Stimulated activated CD8-positive, alpha-beta memory T cell treated with anti-CD3 and anti-CD28 coated beads, Interleukin-4, amount 100 ng/mL, for 4 hours (primary cell): ENCODE measurements at places on chromosomes 16 and 17.

GRCh38 chr17:41196068-41196467 is 6.4 kb downstream of the KRTAP9-1 start:
- DNase-seq, result no peak

GRCh38 chr17:8326511-8327302 is 12.9 kb upstream of the ODF4 start:
- no peak for DNase-seq

DNA sequence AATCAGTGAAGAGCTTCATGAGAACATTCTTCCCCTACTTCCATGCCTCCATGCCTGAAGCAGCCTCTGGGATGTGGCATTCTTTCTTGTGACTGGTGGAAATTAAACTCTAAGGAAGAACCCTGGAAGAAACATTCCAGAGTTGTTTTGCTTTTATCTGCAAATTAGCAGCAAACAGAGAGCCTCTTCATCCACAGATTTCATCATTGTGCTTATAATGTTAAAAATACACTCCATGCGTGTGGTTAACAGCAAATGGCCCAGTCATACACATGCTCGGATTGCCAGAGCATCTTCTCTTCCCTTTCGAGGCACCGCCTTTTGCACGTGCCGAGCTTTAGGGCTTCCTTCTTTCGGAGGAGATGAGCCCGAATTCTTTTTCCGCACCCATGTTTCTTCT is 411.3 kb downstream of the SNX29 start:
- no peak for DNase-seq

DNA sequence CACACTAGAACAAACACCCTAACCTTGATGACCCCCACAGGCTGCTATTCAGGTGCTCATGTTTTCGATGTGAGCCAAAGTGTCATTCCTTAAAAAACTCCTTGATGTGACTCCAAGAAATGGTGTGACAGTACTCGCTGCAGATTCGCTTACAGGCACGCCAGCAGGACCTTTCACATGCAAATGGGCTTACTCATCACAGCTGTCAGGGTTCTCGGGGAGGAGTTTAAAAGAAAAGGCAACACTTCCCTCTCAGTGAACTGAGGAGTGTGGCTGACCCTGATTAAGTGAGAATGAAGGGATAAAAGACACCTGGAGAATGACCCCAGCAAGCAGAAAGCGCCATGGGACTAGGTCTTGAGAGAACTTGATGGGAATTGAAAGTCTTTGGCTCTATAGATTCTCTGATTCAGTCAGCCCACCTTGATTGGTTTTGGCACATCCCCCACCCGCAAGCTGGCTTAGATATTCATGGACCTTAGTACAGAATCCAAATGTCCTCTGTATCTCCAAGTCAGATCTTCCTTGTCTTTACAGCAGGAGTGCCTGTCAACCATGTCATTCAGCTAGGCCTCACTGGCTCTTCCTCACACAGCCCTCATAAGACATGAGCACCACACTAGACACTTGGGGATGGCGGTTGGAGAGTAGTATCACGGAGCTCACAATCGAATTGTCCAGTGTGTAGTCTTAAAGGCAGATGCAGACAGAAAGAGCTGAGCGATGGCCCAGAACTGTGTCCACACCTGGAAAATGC is 82.6 kb downstream of the HIC1 start:
- no peak for DNase-seq

GRCh38 chr17:39099663-39100286 is 51.7 kb downstream of the PLXDC1 start:
- DNase-seq, result no peak

DNA sequence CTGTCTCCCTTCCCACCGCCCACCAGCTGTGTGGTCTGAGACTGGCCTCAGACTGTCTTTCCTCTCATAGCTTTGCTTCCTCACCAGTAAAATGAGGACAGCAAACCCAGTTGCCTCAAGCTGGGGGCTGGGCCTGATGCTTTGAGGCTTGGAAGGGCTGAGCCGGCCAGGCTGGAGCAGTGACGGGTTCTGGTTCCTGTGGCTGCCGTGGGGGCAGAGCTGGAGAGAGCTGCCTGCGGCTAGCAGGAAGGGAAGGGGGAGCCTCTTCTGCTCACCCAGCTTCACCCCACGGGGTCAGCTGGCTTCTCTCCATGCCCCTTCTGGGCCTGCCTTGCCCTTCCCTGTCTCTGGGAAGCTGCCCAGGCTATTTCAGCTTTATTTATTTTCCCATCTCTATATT is 23.7 kb downstream of the LASP1 start:
- DNase-seq, result no peak
